Activated CD4-positive, alpha-beta T cell treated with anti-CD3 and anti-CD28 coated beads, Interleukin-2, amount 50 U/mL, for 1 hour (primary cell): ENCODE measurements at places on chromosomes 5 and 9.

GRCh38 chr9:121809356-121810050 is 158.1 kb downstream of the DAB2IP start:
- no peak for DNase-seq

DNA sequence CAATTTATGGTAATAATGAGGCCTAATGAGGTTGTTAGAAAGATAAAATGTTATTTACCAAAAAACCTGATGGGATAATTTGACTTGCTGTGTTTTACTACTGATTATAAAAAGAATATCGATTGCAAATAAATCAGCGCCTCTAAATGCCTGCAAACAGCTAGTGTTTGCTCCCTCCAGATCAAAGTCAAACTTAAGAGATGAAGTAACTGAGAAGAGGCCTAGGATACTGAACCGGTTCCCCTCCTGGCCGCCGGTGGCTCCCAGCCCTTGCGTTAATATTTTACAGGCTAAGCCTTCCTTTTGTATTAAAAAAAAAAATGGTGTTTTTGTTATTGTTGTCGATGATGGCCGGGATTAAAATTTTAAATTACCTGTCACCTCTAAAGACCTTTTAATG is 2.6 kb downstream of the IRX1 start:
- no peak for DNase-seq

DNA sequence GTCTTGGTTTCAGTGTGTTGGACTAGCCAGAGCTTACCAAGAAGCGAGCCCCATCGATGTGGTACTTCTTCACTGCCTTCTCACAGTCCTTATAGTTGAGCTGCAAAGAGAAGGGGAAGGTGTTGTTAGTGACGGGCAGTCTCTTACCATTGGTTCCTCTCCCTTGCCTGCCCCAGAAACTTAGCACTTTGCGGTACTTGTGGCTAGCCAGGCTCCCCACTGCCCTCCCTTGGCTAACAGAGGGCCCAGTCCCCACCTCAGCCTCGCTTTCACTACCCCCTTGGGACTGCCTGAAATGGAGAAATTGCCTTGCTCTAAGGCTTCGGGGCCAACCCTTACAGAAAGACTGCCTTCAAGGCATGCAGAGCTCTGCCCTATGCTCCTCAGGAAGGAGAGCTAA is 4.3 kb downstream of the LCP2 start:
- DNase-seq = no peak

GRCh38 chr5:181204113-181204825 is 727 bp downstream of the TRIM7 start:
- DNase-seq = no peak

- DNase-seq = no peak
These were observed 96.2 kb upstream of the NMUR2 start for GRCh38 chr5:152501294-152501693.

- DNase-seq = no peak
These were observed 320.1 kb downstream of the ADAMTS6 start for GRCh38 chr5:65161655-65162054.

DNA sequence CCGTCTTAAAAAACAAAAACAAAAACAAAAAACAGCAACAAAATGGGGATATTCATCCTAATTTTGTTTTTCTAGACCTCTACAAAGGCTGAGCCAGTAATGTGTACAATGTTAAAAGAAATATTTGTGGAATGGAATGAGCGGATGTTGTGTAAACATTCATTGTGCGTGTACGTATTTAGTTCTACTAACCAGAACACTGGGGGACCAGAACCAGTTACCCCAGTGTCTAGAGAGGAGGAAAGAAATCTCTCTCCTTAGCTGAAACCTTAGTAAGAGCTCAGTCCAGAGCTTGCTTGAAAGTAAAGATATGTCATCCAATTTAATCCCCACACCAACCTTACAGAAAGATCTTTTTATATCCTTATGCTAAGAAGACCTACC is 106.7 kb upstream of the CPEB4 start:
- DNase-seq = no peak

DNA sequence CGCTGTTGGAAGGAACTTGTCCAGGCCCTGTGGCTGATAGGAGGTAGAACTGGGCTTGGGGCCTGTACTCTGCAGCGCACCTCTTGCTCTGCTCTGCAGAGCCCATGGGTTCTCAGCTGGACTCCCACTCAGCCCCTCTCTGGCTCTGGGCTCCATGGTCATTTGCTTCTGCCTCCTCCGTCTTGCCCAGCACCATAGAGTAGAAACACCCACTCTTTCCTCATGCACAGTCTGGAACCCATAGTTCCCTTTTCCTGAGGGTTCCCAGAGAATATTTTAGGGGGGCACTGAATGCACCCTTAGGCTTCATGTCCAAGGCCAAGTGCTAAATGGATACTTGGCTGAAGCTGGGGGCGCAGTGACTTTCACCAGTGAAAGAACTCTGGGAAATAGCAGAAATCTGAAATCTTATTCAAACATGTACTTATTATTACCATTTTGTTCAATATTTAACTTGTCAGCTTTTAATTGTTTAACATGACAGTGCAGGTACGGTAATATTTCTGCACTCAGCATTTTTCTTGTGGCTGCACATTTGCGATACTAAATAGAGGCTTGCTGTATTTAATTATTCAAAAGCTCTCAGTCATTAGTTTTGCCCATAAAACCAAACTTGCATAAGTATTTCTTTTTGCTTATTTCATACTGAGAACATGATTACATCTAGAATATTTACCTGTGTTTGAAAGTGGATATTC is 31.5 kb downstream of the GALNT12 start:
- no peak for DNase-seq

- DNase-seq = no peak
These were observed 499.1 kb downstream of the CDK5RAP2 start for GRCh38 chr9:120080849-120081248.

DNA sequence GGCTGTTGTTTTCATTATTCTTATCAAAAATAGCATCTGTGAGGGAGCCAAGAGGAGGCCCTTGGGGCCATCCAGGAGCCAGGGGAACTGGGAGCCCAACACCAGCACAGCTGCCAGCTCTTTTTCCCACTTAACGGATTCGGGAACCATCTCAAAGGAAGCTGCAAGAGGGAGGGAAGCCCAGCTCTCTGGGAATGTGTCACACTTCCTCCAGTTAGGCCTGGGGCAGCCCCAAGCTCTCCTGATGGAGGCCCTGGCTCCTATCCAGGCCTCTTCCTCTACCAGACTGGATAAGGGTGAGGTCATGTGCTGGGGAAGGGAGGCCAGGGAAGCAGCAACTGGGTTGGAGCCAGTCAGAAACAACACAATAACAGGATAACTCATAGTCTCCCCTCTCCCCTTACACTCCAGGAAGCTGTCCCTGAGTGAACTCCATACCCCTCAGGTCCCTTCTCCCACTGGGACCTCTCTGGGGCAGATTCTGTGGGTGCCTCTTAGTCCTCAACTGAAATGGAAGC is 12.7 kb downstream of the CSF2 start:
- DNase-seq = no peak

- DNase-seq = no peak
These were observed 224.8 kb upstream of the DMRT1 start for GRCh38 chr9:616694-617093.

DNA sequence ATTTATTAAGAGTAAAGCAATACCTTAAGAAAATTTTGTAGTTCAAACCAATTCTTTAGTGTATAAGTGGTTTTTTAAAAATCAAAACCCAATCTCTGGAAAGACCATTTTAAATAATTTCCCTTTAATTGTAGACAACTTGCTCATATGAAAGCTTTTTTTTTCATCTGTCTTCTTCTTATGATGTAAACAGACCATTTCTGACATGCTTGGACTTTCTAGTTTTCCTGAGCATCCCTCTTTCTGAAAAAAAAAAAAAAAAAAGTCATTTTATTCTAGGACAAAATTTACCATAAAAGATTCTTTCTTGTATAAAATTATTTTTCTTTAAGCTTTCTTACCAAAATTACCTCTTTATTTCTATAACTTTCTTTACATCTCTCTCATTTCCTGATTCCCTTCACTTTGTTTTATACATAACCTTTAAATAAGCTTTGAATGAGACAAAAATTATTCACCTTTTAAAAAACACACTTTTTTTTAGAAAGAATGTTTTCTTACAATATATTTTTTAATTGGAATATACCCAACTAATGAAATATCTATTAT is 67.5 kb downstream of the COL15A1 start:
- DNase-seq = no peak

GRCh38 chr5:165781738-165782137 is 2276.3 kb downstream of the MAT2B start:
- no peak for DNase-seq

- no peak for DNase-seq
These were observed 146.8 kb upstream of the TBC1D2 start for GRCh38 chr9:98402019-98402840.

DNA sequence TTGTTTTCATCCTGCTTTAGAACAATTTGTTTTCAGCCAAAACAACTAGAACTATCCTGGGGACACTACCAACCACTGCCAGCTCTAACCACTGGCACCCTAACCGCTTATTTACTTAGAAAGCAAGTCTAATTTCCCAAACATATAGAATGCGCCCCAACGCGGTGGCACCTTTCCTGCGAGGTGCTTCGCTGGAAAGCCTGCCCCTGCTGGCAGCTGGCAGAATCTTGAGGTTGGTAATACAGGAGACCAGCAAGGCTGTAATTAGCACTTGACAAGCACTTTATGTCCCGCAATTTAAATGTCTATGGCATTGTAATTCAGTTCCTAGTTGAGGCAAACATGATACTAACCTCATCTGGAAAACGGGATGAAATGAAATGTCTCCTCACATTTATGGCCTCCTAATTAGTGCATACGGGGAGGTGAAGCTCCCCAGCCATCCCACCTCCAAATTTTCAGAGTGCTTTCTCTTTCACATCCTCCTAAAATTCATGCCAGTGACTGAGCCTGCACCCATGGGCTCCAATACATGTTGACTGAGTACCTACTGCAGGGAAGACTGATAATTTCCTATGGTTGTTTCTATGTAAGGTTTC is 30.4 kb downstream of the GABBR2 start:
- DNase-seq = no peak

GRCh38 chr5:164175083-164175482 is 669.7 kb downstream of the MAT2B start:
- DNase-seq = no peak

GRCh38 chr9:15187589-15187988 is 119.4 kb downstream of the TTC39B start:
- no peak for DNase-seq

DNA sequence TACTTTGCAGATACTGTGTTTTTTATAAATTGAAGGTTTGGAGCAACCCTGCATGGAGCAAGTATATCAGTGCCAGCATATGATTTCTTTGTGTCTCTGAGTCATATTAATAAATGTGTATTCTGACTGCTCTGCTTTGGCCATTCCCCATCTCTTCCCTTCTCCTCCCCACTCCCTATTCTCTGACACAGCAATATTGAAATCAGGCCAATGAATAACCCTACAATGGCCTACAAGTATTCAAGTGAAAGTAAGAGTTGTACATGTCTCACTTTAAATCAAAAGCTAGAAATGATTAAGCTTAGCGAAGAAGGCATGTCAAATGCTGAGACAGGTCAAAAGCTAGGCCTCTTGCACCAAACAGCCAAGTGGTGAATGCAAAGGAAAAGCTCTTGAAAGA is 82.2 kb upstream of the TLX3 start:
- no peak for DNase-seq

DNA sequence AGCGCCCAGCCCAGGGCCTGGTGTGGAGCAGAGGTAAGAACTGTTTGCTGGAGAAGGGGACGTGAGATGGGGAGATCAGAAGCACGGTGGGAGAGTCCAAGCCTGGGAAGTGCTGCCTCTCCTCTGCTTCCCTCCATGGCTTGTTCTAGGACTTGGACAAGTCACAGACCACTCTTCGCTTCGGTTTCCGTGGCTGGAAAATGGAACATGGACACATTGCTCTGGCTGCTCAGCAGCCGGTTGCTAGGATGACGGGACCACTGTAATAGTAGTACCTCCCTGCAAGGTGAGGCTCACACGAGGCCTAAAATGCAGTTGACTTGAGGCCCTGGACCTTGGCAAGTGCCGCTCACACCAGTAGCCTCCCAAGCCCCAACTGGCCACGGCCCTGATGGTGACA is 175.8 kb upstream of the FSTL4 start:
- no peak for DNase-seq

DNA sequence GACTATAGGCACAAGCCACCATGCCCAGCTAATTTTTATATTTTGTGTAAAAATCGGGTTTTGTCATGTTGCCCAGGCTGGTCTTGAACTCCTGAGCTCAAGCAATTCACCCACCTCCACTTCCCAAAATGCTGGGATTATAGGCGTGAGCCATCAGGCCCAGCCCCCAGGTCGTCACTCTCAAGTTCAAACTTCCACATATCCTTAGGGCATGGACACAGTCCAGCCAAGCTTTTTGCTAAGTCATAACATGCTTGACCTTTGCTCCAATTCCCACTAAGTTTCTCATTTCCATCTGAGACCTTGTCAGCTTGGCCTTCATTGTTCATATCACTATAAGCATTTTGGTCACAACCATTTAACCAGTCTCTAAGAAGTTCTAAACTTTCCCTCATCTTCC is 43.9 kb upstream of the ARAP3 start:
- no peak for DNase-seq

- DNase-seq = no peak
These were observed 192.9 kb downstream of the CRB2 start for GRCh38 chr9:123548741-123549545.

DNA sequence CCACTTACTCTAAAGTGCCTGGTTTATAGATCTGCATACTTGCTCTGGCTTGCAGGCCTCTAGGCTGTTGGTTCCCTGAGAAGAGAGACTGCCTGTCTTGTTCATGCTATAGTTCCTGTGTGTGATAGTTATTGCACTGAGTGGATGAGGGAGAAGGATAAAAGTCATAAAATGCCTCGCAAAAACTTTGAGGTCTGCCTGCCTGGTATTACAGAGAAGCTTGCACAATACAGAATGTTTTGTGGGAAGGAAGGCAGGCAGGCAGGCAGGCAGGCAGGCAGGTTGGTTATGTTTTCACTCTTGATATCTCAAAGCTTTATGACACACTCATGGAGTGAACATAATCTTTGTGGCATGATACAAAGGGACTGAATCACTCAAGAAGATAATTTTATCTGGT is 287.1 kb downstream of the SLIT3 start:
- no peak for DNase-seq

GRCh38 chr9:137660144-137660543 is 41.3 kb downstream of the EHMT1 start:
- DNase-seq = no peak

DNA sequence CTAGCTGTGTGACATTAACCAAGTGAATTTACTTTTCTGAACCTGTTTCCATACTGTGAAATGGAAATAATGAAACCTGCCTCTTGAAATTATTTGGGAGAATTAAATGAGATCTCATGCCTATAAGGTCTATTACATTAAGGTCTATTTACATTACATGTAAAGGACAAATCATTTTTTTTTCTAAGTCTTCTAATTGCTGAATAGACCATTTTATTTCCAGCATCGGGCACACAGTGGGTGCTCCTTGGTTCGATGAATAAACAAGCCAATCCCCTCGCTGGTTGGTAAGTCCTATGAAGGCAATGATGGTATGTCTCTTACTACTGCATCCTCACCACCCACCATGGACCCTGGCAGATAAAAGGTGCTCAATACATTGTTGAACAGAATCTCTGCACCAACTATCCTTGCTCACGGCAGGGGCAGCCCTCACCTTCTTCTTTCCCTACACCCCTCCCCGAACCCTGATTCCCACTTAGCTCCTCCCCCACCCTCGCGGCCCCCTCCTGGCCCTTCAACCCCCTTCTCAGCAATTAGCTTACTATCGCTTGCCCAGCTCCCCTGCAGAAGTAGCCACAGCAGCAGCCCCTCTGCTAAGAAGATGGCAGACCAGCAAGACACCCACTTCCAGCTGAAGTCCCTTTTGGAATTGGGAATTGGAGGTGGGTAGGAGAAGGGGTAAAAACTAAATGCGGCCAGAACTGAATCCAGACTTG is 3.0 kb downstream of the PCDH1 start:
- no peak for DNase-seq
